Stimulated activated naive CD4-positive, alpha-beta T cell treated with Interleukin-2 at 50 U/mL for 16 hours (primary cell): ENCODE measurements at places on chromosomes 11 and 22.
A peak's percentile ranks its signal among the peaks of the same experiment; 100 is the strongest.

- no peak for DNase-seq
Observed at GRCh38 chr11:123841174-123841573, 35.0 kb upstream of the OR6M1 start.

DNA sequence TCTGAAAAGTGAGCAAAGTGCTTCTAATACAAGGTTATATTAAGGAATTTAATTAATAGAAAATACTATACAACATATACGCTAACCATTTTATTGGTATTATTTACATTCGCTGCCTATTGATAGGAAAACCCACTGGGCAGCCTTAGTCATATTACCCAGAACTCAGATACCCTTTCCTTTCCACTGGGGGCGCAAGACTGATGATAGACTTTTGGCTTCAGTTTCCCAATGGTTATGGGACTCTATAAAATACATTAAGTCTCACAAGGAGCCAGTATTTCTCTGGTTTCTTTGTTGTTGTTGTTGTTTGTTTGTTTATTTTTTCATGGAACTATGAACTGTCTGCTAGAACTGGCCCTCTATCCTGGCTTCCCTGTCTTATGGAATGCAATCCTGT is 471.1 kb upstream of the KIRREL3 start:
- no peak for DNase-seq

DNA sequence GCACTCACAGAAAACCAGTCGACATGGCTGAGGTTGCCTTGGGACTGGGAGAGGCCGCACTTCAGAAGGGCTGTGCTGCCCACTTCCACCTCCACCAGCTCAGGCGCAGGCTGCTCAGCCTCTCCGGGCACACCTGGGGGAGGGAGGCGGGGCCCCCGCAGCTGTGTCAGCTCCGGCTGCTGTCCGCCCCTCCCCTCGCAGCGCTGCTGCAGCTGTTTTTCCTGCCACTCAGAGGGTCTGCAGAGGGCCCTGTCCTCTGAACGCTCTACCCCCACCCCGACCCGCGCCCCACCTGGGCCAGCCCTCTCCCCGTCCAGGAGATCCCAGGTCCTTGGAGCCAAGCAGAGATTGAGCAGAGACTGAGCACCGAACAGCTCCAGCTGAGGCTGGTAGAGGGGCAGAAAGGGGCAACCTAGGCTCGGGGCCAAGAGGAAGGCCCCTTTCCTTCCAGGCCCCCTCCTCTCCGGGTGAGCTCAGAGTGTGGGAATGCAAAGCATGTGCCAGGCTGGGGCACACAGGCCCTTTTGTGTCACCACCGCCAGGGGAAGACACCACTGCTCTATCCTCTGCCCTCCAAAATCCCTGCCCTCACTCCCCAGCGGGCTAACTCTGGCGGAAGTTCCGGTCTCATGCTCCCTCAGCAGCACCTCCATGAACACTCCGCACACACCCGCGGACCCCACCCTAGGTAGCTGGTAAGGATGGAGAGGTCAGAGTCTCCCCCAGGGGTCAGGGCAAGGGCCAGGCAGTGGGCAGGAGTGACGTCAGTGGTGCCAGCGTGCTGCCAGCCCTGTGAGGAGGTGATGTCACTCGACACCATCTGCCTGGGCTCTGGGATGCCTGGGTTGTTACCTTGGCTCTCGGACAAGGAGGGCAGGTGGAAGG is 1.6 kb downstream of the MCAM start:
- DNase-seq: peak; percentile 39

- DNase-seq: no peak
Observed at GRCh38 chr22:30244066-30244465, 2.5 kb downstream of the LIF start.

- DNase-seq: no peak
Observed at GRCh38 chr11:111700162-111700561, 66.0 kb downstream of the PPP2R1B start.
